Fibroblast of skin of abdomen (primary cell): ENCODE measurements at places on chromosomes 6 and 20.

GRCh38 chr6:72748759-72749158 lies 126.9 kb downstream of the KCNQ5 start:
- DNase-seq = peak; percentile 90

- no peak for DNase-seq
Measured at GRCh38 chr6:41713159-41713649, 22.2 kb downstream of the TFEB start.

DNA sequence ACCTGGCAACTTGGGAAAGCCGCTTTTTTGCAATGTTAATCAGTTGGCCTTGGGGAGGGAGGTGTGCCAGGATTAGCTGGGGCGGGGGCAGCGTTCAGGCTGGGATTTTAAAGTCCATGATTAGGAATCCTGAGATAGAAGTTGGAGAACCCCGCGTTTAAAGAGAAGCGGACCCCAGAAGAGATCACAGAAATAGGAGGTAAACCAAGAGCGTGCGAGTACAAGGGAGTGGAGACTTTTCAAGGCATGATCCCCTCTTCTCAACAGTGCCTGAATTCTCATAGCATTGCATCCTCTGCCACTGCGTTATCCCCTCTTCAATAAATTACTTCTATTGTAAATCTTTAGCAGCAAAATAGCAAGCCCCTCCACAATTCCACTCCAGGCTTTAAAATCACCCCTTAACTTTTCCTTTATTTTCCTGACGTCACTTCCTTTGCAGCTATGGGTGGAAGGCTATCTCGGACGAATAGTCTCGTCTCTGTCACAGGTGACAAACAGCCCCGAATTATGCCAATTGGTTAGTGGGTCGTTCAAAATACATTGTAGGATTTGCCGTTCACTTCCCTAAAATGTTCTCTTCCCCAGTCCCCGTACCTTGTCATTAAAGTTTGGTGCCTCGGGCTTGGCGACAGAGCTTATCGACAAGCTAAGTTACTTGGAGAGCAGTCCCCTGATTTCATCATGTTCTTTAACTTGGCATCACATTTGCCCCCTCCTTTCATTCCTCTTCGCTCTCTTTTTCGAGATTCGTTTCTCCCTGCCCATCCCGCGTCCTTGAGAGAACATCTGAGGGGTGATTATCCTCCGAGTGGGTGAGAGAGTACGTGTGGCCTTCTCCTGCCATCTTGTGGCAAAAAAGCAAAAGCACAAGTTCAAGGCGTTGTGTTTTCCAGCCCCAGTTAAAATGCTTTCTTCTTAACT lies 17.1 kb downstream of the OR2B2 start:
- peak; percentile 82 for DNase-seq

DNA sequence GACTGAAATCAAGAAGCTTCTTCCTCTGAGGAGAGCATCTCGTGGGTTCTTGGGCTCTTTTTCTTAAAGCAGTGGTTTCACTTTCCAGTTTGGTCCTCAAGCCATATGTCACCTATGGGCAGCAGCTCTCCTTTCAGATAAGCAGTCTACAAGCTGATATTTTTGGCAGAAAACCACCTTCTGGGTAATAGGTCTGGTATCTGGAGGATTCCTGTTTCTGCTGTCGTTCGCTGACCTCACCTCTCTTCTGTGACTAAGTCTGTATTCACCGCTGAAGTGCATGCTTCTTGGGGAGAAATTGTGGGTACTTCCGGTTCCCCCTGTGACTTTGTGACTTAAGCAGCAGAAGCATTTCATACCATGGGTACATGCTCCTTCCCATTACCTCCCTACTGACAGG lies 193.6 kb downstream of the EDN1 start:
- DNase-seq = peak; percentile 89

DNA sequence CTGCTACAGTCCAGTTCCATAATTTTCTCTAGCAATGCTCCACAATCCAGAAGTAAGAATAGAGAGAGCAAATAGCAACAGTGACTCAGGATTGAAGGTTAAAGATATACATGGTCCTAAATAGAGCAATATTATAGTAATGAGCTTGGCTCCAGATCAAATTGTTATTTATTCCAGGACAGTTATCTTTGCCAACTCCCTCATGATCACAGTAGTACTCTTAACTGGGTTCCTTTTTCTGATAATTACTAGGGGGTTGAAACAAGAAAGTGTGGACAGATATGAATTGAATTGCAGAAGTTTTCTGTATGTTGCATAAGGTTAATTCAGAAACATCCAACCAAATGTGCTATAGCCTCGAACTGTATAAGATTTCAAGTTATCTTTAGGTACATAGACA lies 11.9 kb downstream of the FAM184A start:
- DNase-seq = no peak
